Large intestine (tissue), 12 donors: ENCODE measurements at places on chromosomes 12 and 14. TPM values are rescaled to one million over a fixed set of nuclear protein-coding genes. Genes with fewer than 3 reads are reported as not detected.

GRCh38 chr12:47900131-47901062, 4.4 kb downstream of the VDR start:
- peak; percentile 84 for DNase-seq

GRCh38 chr14:99808154-99808505, 14.9 kb downstream of the EML1 start:
- DNase-seq, result no peak

DNA sequence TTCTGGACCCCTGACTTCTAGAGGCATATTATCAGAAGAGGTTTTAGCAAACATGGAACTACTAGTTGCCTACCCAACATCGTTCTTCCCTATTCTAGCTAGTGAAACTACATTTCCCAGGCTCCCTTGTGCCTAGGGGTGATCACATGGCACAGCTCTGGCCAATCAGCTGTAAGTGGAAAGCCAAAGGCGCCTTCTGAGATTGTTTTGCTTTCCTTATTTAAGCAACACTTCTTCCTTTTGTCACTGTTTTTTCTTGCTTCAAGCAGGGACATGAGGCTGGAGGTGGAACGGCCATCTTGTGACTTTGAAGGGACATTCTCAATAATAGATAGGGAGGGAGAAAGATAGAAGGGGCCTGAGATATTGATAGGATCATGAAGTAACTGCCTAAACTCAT, 136.7 kb downstream of the ZNF664 start:
- DNase-seq, result no peak

DNA sequence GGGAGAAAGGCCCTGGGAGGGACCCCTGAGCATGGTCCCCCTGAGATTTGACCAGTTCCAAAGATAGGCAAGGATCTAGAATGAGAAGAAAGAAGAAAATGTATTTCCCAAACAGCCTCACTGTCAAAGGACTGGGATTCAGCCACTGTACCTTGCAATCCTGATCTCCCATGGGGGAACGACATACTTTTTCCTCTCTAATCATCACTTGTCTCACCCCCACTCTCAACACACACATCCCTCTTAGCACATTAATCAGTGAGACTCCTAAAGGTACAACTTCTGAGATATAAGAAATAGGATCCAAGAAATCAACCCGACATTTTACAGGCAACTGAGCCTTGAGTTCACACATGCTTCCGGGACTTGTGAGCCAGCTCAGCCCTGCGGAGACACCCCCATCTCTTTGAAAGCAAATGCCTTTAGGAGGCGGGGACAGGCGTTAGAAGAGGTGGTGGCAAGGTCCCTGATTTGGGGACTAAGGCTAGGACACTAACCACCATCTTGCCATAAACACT, 1.4 kb downstream of the MAP3K9 start:
- DNase-seq, result no peak

- peak; percentile 32 for DNase-seq
Observed at GRCh38 chr12:16359512-16360491, 12.4 kb downstream of the MGST1 start.

GRCh38 chr12:27844366-27845090, 64.5 kb upstream of the MANSC4 start:
- DNase-seq, result no peak

The MYH6 gene
- 0.03 TPM for polyA plus RNA-seq

GRCh38 chr14:65142429-65142828, 40.1 kb upstream of the MAX start:
- no peak for DNase-seq

The KCNJ8 gene
- polyA plus RNA-seq, result 7.6 TPM

DNA sequence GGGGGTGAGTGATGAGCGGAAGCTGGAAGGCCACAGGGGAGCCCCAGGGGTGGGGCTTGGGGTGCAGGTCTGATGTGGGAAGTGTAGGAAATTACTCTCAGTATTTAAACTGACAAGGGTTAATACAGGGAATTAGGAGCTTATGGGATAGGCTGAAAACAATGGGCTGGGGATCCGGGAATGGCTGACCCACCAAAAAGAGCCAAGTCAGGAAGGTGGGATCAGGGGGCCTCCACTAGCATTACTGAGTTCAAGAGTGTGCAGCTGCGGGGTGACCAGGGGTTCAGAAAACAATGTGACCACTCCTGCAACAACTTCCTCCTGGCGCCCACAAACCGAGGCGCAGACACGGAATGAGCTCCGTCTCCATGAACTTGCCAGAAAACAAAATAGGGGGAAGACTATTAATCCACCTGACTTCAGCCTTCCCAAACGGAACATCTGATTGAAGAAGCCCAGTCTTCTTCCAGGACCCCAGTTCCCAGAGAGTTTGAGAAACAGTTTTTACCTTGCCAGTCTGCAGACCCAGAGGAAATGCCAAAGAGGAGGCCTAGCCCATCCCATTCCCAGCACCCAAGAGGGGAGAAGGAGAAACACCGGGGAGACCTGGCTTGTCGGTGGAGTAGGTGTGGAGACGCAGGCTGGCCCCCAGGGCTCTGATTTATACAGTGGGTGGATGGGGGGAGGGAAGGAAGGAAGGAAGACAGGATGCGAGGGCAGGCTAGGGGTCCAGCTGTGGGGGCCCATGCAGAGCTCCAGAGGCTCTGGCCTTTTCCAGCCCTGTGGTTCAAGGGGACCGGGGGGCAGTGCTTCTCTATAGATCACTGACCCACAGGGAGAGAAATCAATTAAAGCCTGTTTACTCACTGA, 16.5 kb upstream of the YY1 start:
- DNase-seq, result peak; percentile 26

DNA sequence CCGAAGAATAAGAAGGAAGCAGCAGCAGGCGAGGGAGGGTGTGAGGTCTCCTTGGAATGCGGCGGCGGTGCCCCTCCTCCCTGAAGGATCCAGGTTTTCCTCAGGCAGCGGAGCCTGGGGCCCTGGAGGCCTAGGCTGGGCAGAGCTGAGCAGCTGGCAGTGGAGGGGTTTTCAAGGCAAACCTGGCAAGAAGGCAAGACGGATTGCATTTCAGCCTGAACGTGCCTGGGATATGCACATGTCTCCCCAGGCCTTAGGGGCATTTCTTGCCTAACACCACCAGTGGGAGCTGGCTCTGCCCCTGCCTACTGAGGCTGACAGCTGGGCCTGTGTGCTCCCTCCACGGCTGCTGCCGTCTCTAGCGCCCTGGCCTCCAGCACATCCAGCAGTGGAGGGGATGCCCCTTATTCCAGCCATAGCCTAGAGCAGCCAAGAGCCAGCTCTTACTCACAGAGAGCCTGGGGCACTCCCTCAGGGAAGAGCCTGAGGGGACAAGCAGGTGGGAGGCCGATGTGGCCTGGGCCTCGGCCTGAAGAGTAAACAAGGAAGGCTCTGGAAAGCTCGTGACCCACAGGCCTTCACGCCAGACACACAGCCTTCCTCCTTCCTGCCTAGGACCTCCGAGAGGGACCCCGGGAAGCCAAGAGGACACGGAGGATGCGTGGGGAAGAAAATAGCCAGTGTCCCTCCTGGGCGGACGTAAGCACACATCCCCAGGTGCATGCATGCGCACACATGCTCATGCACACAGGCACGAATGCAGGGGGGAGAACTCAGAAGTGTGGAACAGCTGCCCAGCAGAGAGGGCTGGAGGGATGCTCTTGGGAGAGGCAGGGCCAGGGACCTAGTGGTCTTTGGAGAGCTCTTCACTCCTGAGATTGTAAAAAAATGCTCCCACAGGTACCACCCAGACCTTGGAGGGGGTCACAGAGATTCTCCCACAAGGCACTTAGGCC, 23.0 kb upstream of the EIF2B2 start:
- no peak for DNase-seq

The RBMS2 gene
- polyA plus RNA-seq, result 22.5 TPM

The PTPRB gene
- polyA plus RNA-seq, result 7.2 TPM

GRCh38 chr12:219891-220352, 6.0 kb upstream of the SLC6A12 start:
- peak; percentile 49 for DNase-seq

The CHURC1 gene
- 42.3 TPM for polyA plus RNA-seq

The BRMS1L gene
- 11.9 TPM for polyA plus RNA-seq

DNA sequence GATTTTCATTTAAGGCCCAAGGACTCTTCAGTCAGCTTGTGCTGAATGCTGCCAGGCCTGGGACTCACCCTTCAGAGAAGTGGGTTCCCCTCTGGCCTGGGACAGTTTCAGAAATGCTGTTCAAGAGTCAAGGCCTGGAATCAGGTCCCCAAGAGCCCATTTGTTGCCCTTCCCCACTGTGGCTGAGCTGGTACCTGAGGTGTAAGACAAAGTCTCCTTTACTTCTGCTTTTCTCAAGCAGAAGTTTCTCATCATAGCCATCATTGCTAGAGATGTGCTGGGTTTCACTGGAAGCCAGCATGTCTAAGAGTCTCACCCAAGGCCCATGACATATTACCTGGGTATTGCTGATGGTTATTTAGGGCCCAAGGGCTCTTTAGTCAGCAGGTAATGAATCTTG, 8.9 kb downstream of the FANCM start:
- DNase-seq, result no peak

The DIO3 gene
- 5.9 TPM for polyA plus RNA-seq

The CISTR gene
- not detected for polyA plus RNA-seq
